NCI-H187 treated with DMSO at 0.1 percent for 48 hours (cell line): ENCODE measurements at places on chromosomes 2 and 18.

DNA sequence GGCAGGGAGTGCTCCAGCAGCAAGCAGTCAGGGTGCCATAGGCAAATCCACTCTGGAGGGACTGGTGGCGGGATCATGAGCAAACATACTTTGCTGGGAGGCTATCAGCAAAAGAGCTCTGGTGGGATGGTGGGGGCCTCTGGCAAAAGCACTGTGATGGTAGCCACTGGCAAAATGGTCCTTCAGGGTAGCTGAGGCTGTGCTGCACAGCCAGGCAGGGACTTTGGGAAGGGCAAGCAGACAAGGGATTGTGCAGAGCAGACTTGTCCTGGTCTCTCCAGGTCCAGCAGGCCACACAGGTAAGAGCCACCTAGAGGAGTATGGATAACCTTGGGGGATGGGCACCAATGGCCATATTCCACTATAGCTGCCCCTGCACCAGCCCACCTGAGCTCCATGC, 129.4 kb upstream of the OTOS start:
- DNase-seq = no peak

GRCh38 chr2:227932001-227932400, 60.6 kb downstream of the DAW1 start:
- DNase-seq = no peak

- no peak for DNase-seq
Measured at GRCh38 chr2:62415019-62415431, 91.0 kb downstream of the TMEM17 start.

- no peak for DNase-seq
Measured at GRCh38 chr2:233213011-233213410, 38.5 kb upstream of the ATG16L1 start.

GRCh38 chr2:37904993-37905392, 20.1 kb upstream of the RMDN2 start:
- DNase-seq = no peak

GRCh38 chr2:130378206-130378897, 22.5 kb downstream of the PTPN18 start:
- no peak for DNase-seq

DNA sequence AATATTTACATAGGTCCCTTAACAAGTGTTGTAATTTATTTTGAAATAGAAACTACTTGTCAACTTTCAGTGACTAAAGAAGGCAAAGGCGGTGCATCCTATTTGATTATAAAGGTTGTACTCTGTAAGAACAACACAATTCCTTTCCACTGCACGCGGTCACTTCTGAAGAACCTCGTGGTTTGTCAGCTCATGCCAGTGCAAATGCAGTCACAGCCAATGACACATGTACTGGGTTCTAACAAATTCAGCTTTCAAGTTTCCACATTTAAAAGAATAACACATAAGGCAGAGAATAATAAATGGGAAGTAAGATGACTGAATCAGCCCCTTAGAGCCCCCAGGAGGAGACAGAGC, 39.7 kb downstream of the CYB5A start:
- no peak for DNase-seq

GRCh38 chr2:168517816-168518215, 61.7 kb downstream of the CERS6 start:
- DNase-seq = no peak

GRCh38 chr2:29262681-29263260, 147.6 kb downstream of the CLIP4 start:
- peak; percentile 26 for DNase-seq

GRCh38 chr2:81481994-81482368, 1177.4 kb upstream of the LRRTM1 start:
- no peak for DNase-seq

DNA sequence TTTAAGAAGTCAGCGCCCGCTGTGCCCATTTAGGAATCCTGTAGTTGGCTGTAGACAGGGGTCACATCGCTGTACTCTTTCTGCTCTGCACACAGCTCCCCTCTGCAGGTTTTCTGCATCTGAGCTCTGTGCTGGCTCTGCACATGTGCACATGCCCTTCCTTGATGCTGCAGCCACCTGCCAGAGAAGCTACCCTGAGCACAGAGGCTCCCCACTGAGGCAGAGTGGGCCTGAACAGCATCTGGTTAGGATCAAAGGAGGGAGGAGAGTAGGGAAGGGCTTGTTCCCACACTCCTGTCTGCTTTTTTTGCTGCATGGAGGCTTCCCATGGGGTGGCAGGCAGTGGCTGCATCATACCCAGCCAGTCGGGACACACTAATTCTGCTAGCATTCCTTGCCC, 238.9 kb downstream of the FHOD3 start:
- no peak for DNase-seq

- DNase-seq = peak; percentile 19
Measured at GRCh38 chr18:38453880-38454279, 888.3 kb upstream of the CELF4 start.

DNA sequence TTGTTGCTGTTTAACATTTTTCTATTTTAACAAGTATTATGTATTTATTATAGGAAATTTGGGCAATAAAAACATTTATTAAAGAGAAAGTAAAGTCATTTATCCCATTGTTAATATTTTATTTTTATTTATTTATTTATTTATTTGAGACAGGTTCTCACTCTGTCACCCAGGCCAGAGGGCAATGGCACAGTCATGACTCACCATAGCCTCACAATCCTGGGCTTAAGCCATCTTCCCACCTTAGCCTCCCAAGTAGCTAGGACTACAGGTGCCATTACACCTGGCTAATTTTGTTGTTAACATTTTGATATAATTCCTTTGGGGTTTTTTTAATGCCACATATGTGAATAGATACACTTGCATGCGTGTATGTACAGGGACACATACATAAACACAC, 165.9 kb upstream of the STON1 start:
- DNase-seq = no peak

DNA sequence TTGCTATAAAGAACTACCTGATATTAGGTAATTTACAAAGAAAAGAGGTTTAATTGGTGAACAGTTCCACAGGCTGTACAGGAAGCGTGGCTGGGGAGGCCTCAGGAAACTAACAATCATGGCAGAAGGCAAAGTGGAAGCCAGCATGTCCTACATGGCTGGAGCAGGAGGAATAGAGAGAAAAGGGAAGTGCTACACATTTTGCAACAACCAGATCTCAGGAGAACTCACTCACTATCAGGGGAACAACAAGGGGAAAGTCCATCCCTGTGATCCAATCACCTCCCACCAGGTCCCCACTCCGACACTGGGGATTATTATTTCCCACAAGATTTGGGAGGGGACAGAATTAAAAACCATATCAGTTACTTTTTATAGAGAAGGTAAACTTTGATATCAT, 273.5 kb upstream of the MMADHC start:
- DNase-seq = no peak

DNA sequence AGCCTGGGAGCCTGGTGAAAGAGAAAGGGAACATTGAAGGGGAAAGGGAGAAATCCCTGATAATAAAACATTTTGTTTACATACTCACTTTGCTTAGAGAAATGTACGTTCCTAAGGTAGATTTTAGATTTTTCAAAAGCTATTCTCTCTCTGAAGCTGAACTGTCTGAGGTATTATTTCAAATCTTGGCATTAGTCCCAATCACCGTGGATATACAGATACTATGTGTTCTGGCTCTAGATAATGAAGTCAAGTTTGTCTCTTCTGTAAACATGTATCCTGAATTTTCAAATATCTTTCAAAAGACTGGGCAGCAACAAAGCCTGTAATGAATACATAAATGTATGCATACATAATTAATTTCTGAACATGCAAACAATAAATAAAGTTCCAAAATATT, 1104.2 kb upstream of the FAM98A start:
- no peak for DNase-seq

DNA sequence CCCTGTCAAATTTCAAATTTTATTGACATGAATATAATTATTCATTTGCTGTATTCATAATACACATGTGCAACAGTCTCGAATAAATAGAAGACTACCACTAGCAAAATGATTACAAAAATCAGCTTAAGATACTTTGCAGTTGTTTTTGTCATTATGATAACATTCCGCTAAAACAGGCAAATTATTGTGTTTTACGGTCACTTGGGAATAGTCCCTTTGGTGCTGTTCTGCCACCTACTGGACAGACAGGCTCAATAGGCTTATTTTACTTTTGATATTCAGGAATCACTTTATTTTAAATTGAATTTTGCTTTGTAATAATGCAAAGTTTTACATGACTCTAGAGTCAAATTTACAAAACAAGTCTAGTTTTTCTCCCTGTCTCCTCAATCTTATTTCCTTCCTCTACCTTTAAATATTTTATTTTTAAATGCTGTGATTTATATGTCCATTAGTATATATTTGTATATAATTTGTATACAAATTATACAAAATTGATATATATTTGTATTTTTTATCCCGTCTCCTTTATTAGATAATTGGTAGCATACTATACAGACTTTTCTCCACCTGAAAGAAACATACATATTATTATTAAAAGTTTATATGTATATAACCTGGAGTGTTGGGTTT, 456.3 kb downstream of the DLGAP1 start:
- DNase-seq = no peak

DNA sequence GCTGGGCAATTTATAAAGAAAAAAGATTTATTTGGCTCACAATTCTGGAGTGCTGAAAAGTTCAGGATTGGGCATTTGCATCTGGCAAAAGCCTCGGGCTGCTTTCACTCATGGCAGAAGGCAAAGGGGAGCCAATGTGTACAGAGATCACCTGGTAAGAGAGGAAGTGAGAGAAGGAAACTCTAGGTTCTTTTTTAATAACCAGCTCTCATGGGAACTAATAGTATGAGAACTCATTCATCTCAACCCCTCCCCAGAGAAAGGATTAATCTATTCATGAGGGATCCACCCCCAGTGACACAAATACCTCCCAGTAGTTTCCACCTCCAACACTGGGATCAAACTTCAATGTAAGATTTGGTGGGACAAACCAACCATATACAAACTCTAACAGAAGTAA, 129.0 kb downstream of the EVA1A start:
- DNase-seq = no peak

DNA sequence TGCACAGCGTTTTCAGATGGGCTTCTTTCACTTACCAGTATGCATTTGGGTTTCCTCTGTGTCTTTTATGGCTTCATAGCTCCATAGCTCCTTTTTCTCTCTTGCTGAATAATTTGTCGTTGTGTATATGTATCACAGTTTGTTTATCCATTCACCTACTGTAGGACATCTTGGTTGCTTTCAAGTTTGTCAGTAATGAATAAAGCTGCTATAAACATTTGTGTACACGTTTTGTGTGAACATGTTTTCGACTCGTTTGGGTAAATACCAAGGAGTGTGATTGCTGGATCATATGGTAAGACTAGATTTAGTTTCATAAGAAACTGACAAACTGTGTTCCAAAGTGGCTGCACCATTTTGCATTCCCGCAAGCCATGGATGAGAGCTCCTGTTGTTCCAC, 94.7 kb downstream of the FAM168B start:
- no peak for DNase-seq

GRCh38 chr2:213187833-213188532, 36.6 kb upstream of the IKZF2 start:
- DNase-seq = no peak
